ENCODE measurements at places on chromosomes 2 and 18. TPM values are rescaled to one million over a fixed set of nuclear protein-coding genes. Genes with fewer than 3 reads are reported as not detected.

Gene STARD6
- total RNA-seq, result not detected

Gene PRSS56
- total RNA-seq, result not detected

Gene UGT1A3
- total RNA-seq, result not detected

Gene OBSL1
- total RNA-seq, result 57.7 TPM

Gene NIFK
- 45.8 TPM for total RNA-seq

Gene BAZ2B
- total RNA-seq, result 66.7 TPM

Gene PLGLB2
- total RNA-seq, result not detected

Gene IRS1
- 12.4 TPM for total RNA-seq

Gene INPP1
- 23.4 TPM for total RNA-seq

Gene CTAGE1
- not detected for total RNA-seq

Gene TUBA4B
- not detected for total RNA-seq

DNA sequence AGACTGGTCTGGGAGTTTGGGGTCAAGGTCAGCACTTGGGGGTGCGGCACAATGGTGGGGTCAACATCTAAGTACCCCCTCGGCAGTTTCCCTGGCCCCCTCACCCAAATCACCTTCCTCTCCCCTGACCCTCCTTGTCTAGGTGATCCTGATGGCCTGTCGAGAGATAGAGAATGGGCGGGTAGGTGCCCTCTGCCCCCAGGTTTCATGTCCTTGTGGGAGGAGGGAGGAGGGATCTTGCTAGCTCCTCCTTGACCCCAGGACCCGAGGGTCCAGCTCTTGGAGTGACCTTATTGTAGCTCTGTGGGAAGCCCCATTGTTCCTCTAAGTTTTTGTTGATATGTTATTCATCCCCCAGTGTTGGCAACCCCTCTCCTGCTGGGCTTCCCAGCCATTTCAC lies 3.6 kb downstream of the PTPN18 start:
- no peak for DNase-seq

- DNase-seq, result peak; percentile 93
Measured at GRCh38 chr18:37537868-37538525, 27.6 kb downstream of the CELF4 start.

DNA sequence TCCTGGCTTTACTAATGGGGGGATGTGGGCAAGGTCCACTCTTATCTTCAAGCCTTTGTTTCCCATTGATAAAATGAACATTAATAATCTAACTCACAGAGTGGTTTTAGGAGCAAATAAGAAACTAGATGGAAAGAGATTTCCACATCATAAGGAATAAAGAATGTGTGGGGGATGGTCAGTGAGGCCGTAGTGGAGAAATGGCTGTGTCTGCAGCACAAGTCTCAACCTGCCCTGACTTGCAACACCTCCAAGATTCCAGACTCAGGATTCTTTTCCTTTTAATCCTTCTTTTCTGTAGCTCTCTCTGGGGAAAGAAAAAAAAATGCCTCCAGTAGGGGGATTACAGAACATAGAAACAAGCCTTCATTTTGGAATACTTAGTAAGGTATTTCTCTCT lies 124.2 kb upstream of the MEX3C start:
- DNase-seq, result no peak

DNA sequence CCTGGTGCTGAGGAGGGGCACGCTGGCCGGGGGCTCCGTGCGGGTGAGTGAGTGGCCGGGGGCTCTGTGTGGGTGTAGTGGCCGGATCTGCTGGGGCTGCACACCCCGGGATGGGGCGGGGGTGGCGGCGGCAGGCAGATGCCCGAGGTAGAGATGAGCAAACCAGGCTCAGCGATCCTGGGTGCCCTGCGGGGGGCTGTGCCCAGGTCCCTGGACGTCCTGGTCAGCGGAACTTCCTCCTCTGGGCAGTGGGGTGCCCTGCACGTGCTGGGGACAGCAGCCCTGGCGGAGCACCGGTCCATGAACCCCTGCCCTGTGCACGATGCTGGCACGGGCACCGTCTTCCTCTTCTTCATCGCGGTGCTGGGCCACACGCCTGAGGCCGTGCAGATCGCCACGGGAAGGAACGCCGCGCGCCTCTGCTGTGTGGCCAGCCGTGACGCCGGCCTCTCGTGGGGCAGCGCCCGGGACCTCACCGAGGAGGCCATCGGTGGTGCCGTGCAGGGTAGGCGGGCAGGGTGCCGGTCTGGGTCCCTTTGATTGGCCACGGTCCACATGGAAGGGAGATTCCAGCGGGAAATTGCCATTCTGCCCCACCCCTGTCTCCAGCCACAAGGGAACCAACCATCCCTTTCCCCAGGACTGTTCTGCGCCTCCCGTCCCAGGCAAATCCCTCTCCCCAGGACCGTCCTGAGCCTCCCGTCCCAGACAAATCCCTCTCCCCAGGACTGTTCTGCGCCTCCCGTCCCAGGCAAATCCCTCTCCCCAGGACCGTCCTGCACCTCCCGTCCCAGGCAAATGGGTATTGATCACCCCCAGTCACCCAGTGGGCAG lies 5.9 kb downstream of the NEU4 start:
- DNase-seq, result peak; percentile 74

DNA sequence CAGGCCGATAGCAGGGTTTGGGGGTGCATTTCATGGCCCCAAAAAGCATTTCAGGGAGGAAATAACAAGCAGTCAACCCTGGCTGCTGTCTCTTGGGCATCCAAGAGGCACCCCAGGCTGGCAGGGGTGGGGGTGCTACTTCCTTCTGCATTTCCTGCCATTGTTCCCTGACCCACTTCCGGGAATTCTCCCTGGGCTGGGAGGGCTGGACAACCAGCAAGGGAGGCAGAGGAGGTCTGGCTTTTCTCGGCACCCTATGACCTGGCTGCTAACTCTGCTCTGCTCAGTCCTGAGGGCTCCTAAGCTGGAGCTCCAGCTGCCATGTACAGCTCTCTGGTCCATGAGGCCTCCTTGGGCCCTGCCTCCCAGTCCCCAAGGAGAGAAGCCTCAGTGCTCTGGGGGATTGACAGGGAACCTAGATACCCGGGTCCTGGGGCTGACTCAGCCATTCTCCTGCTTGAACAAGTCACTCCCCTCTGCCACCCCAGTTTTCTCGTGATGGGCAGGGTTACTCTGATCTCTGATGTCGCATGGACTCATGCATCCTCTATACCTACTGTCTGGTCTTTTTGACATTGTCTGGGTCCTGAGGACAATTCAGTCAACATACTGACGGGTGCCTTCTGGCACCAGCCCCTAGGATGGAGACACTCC lies 47.2 kb downstream of the DYSF start:
- DNase-seq, result peak; percentile 78

GRCh38 chr2:175575346-175576258 lies 394.1 kb upstream of the ATP5MC3 start:
- DNase-seq, result no peak

DNA sequence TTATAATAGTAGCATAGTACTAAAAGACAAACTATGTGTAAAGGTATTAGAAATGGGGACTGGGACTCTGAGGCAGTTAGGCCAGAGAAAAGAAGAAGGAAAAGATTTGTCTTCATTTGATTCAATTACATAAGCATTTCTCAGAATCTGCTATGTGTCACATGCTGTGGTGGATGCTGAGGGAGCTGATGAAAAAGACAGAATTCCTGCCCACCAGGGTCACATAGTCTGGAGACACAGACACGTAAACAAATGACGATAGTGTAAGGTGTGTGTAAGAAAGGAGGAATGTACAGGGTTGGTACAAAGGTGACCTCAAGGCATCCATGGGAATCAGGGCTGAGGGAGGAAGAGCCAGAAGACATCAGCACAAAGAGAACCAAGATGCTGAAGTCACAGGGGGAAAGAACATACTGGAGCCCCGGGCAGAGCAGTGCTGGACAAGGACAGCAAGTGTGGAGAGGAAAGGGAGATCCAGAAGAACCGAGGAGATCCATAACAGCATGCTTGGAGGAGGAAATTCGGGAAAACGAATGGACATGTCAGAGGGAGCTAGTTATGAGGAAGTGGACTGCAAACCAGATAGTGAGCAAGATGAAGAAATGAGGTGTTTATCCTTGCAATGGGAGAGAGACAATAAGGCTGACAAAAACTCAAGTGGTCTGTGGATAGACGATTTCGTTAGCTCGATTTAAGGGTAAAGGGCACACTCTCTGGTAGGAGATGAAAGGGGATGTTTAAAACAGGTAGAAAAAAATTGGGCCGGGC lies 1.2 kb upstream of the MAPRE3 start:
- DNase-seq, result no peak

DNA sequence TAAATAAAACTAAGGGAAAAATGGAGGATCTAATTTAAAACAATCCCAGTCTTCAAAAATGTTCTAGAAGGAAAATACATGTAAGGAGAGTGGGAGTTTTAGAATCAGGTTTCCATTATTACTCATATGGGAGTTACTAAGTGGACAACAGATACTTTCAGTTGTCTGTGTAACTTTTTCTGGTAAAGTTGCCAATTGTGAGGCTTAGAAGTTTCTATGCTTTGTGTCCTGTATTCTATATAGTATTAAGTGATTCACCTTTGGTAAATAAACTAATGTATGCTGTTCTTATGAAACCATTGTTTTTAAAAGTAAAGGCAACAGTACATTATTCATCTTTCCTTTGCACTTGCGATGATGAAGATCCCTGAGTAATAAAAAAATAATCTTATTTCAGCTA lies 274.9 kb downstream of the NR4A2 start:
- DNase-seq, result no peak

GRCh38 chr2:125167820-125168219 lies 1142.7 kb downstream of the CNTNAP5 start:
- DNase-seq, result no peak

GRCh38 chr18:49967636-49968313 lies 154.4 kb upstream of the ACAA2 start:
- no peak for DNase-seq

DNA sequence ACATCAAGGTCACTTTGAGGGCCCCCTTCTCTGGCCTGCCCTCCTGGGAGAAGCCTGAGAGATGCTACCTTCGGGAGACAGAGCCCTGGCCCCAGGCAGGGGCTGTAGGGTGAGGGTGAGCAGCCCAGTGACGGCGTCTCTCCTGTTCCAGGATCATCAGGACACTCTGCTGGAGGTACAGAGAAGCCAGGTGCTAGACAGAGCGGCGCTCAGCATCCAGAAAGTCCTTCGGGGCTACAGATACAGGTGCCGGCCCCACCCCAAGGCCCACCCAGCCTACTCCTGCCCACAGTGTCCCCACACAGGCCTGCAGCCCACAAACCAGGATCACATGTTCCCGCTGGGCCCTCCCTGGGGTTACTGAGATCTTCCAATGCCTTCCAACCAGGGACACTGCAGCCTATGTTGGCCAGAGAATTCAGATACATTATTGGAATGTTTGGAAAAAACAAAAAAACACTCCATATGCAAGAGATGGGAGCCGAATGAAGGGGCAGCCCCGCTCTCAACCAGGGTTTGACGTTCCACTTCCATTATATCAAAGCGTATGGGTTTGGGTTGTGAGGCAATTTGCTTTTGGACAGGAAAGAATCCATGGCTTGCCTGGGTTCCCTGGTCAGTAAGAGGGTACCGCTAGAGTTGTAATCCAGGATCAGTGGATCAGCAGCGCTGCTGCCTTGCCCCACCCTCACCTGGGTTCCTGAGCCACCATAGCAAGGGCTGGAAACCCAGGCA lies 49.5 kb upstream of the GPR17 start:
- peak; percentile 63 for DNase-seq

DNA sequence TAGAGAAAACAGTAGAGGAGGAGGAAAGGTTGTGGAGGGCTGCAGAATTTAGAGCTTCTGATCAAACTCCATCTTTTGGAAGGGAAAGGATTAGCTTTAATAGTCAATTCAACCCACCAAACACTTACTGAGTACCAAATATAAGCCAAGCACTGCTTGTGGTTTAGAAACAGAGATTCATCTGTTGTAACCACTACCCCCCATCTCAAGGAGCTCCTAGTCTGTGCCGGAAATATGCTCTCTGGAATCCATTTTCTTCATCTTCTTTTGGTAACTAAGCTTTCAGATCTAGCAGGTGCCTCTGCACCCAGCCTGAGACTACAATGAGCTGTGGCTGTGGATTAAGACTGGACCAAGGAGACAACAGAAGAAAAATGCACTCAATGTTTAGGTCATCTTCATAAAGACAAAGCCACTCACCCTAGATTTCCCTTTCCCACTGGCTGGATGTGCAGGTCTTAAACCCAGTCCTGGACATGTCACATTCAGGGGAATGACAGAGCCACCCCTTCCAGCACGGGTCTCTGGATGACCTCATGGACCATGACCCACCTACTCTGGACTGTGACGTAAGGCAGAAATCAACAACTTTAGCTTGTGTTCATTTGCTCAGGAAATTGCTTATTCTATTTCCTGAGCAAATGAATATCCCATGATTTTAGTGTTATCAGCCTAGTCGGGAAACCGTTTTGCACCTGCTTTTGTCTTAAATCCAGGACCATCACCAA lies 52.9 kb downstream of the EPB41L3 start:
- DNase-seq, result no peak

DNA sequence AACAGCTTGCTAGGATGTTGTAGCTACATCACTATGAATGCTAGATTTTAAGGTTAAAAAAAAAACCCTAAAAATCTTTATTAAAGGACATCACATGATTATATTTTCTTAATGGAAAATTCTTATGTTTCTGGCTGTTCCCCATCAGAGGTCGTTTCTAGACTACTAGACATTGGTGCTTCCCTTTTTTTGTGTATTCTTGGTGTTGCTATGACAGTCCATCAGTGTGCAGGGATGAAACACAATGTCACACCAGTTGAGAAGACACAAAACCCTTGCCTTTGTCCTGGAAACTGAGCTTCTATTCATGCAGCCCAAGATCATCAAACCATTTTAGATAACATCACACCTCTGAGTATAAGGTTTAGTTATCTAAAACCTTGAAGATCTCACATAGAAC lies 19.9 kb upstream of the TMEM131 start:
- no peak for DNase-seq

GRCh38 chr2:152867397-152867796 lies 149.0 kb downstream of the ARL6IP6 start:
- no peak for DNase-seq

DNA sequence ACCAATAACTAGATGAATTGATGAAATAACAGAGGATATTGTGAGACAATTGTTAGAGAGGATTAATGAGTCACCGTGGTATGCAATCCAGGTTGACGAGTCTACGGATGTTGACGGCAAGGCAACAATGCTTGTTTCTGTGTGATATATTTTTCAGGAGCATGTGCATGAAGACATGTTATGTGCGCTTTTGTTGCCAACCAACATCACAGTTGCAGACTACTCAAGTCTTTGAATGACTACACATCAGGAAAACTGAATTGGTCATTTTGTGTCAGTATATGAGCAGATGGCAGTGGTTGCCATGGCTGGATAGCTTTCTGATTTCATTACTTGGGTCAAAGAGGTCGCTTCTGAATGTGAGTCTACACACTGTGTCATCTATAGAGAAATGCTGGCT lies 96.8 kb upstream of the CRACDL start:
- no peak for DNase-seq

- no peak for DNase-seq
Measured at GRCh38 chr2:78699696-78700095, 325.8 kb upstream of the REG3G start.

- DNase-seq, result peak; percentile 43
Measured at GRCh38 chr2:120832296-120833070, 96.8 kb downstream of the GLI2 start.

DNA sequence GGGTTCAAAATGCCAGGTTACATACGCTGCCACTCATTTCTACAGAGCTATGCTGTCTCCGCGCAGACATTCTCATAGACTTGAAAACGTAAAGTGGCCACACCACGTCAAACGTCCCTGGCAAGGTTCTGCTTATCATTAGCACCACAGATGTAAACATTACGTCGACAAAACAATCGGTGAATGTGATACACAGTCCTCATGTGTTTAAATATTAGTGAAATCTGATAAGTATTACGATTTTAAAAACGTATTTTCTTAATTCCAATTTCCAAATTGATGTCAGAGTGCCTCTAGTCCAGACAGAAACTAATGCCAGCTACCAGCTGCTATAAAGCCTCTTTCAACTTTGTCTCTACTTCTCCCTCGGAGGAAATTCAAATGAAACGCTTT lies 1.2 kb downstream of the STK17B start:
- no peak for DNase-seq

- no peak for DNase-seq
Measured at GRCh38 chr18:39741755-39742466, 2176.3 kb upstream of the CELF4 start.
